ENCODE measurements at places on chromosomes 5 and 9. TPM values are rescaled to one million over a fixed set of nuclear protein-coding genes. Genes with fewer than 3 reads are reported as not detected.

The NR2F1-AS1 gene
- 0.33 TPM for polyA plus RNA-seq

The CDH9 gene
- polyA plus RNA-seq = not detected

The CDX1 gene
- polyA plus RNA-seq = not detected

- no peaks in the 10 kb centered on the region for H3K36me3 ChIP-seq
- H3K4me3 ChIP-seq = no peak overlapping the region
- H3K27ac ChIP-seq = no peak overlapping the region
- peaks cover 13% of the 10 kb centered on the region for H3K4me1 ChIP-seq
Observed at GRCh38 chr9:69885474-69885929, 64.9 kb downstream of the CFAP95 start.

GRCh38 chr5:26192486-26192885, 845.9 kb downstream of the CDH9 start:
- H3K27me3 ChIP-seq = no peaks in the 10 kb centered on the region
- no peak for DNase-seq
- no peak overlapping the region for H3K27ac ChIP-seq
- H3K4me1 ChIP-seq = no peaks in the 10 kb centered on the region
- H3K4me3 ChIP-seq = no peak overlapping the region

DNA sequence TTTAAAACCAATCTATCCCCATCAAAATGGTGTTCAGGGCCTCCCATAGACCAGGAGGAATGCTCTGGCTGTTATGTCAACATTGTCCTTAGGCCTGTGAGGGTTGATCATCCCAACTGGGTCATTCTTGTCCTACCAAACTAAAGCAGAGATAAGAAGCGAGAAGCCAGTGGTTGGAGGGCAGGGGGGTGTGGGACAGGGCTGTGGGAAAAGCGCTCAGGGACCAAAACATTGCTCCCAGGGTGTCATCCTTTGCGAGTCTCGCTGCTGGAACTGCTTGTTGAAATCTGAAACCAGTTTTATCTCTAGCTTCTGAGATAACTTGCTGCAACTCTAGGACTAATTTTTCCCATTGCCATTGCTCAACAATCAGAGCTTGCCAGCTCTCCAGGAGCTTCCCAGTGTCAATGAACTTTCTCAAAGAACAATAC, 48.1 kb downstream of the SPATA31C2 start:
- no peaks in the 10 kb centered on the region for H3K36me3 ChIP-seq
- H3K27ac ChIP-seq = no peak overlapping the region
- H3K4me3 ChIP-seq = no peak overlapping the region
- H3K4me1 ChIP-seq = peaks cover 2% of the 10 kb centered on the region
- DNase-seq = no peak

The OLFML2A gene
- polyA plus RNA-seq = 1.1 TPM

DNA sequence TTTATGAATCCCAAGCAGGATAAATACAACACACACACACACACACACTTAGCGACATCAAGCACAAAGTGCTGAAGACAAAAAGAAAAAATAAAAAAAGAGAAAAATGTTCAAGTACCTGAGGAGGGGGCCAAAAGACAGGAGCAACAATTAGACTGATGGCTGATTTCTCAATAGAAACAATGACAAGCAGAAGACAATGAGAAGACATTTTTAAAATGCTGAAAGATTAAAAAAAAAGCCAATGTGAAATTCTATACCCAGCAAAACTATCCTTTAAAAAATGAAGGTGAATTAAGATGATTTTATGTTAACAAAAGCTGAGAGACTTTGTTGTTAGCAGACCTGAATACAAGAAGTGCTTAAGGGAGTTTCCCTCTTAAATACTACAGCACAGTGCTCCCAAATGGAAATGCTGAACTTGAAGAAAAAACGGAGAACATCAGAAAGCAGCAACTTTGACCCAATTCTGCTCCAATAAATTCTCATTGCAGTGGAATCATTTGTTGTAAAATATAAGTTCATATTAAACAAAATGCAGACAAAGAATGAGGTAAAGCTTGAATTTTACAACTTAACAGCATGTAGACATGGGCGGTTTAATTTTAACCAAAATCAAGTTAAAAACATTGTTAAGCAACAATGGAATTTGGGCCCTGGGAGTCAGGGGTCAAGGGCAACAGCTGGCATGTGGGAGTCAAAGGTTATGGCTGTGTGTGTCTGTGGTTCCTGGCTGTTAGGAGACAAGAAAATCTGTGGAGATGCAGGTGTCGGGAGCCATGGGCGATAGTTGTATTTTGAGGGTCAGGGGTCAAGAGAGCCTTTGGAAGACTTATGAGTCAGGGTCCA, 776 bp upstream of the RANBP17 start:
- H3K27ac ChIP-seq = no peak overlapping the region
- no peaks in the 10 kb centered on the region for H3K4me1 ChIP-seq
- H3K36me3 ChIP-seq = no peaks in the 10 kb centered on the region

DNA sequence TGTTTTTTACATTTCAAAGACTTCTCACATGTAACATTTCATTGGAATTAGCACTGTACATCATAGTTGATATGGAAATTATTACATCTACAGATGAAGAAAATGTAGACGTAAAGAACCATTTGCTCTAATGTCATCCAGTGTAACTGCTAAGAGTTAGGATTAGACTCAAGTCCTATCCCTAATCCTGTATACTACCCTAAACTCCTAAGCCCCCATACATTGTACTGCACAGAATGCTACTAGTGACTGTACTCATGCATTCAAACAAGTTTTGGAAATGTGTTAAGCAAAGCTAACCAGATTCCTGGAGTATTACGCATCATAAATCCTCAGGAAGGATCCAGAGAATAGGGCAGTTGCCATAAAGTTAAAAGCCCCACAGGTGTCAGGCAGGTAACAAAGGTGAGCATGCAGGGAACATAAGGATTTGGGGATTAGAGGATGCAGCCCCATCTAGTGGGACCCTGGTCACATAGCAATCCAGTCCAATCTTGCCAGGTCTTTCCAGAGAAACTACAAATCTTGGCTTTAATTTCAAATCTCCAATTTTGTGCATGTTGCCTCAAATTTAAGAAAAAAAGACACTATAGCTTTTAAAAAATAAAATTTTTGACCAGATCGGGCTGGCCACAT, 32.0 kb downstream of the HAVCR1 start:
- DNase-seq = no peak
- no peak overlapping the region for H3K4me3 ChIP-seq
- H3K4me1 ChIP-seq = no peaks in the 10 kb centered on the region
- H3K27me3 ChIP-seq = no peaks in the 10 kb centered on the region

DNA sequence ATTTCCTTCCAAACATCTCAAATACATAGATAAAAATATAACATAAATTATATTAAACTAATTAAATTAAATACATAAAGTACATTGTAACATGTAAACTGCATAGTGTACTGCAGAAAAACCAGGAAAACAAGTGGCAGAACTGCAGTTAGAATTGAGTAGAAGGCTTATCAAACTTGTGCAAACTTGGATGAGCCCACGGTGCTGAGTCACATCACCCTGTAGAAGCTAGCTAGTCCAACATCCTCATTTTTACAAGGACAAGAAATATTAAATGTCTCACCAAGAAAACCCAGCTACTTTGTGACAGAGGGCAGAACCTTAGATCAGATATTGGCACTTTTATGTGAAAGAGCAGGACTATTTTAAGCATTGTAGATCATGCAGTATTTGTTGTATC, 807.9 kb upstream of the NUDT12 start:
- no peak overlapping the region for H3K27ac ChIP-seq
- H3K36me3 ChIP-seq = no peaks in the 10 kb centered on the region
- no peaks in the 10 kb centered on the region for H3K27me3 ChIP-seq
- no peaks in the 10 kb centered on the region for H3K4me1 ChIP-seq
- DNase-seq = no peak

The RASA1 gene
- 41.4 TPM for polyA plus RNA-seq

Data from keratinocyte (primary cell).